Stimulated activated CD4-positive, alpha-beta T cell treated with anti-CD3 and anti-CD28 coated beads, Interleukin-12 subunit alpha, Interleukin-12 subunit beta, amount 100 ng/mL, for 24 hours (primary cell): ENCODE measurements at places on chromosomes 6 and 20.

DNA sequence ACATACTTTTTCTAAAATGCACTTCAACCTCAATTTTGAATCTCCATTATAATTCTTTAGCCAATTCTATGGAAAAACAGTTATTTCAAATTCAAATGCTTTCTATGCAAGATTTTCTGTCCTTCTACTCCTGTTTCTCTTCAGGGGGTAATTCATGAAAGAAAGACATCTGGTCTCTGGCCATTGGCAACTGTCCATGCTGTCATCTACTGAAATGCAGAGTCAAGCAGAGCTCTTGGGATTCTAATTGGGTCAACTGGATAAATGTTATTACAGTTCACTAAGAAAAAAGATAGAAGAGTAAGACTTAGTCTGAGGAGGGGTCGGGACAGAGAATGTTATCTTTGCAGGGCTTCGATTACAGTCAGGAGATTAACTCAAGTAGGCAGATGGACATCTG is 22.0 kb upstream of the BMP5 start:
- DNase-seq, result no peak

DNA sequence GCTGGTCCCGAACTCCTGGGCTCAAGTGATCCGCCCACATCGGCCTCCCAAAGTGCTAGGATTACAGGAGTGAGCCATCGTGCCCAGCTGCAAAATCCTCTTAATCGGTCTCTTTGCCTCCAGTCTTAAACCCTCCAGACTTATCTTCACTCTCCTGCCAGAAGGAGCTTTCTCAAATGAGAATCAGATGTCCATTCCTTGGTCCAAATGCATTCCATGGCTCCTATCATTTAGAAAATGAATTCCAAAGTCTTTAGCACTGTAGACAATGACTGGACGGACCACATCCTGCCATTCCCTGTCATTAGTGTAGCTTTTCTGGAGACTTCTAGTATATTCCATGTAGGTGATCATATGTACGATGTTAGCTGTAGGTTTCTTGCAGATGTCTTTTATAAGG is 141.9 kb downstream of the ID4 start:
- no peak for DNase-seq

DNA sequence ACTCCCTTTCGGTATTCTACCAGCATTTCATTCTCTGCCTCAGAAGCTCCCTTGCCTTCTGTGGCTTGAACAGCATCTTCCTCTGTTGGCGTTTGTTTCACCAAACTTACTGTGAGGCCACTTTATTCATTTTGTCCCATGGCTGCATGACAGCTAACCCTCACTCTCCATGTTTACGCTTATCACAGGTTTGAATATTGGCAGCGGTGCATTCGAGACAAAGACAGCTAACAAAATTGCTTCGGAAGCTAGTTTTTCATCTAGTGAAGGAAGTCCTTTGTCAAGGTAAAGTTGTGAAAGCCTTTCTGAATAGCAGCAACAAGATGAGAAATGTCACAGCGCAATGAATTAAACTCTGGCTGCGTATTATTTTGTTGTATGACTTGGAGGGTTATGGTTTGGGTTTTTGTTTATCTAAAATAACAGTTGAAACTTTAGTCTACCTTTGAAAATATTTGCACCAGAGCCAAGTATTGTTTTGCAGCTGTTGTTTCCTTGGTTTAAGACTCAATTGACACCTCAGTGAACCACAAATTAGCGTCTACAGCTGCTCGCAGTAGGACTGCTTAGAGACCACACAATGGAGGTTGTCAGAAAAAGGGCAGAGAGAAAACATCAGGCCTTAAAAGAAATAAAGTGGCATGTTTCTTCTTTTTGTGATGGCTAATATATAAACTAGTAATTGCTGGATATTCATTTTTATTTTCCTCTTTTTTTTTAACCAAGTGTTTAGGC is 70.4 kb upstream of the XRN2 start:
- DNase-seq, result no peak

GRCh38 chr20:62739067-62739466 is 30.4 kb downstream of the NTSR1 start:
- no peak for DNase-seq

GRCh38 chr6:167530951-167531350 is 206.1 kb downstream of the TTLL2 start:
- DNase-seq, result no peak

DNA sequence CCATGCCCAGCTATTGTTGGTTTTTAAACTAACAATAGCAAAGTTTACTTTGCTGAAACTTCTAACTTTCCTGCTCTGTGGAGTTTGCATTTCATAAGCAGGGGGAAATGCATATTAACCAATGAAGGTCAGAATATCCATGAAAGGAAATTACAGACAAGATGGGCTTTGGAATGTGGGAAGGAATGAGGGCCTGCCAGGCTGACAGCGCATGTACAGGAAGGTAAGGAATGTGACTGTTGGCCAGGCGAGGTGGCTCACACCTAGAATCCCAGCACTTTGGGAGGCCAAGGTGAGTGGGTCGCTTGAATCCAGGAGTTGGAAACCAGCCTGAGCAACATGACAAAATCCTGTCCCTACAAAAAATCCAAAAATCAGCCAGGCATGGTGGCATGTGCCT is 49.6 kb downstream of the CDK5RAP1 start:
- no peak for DNase-seq
